ENCODE measurements at places on chromosomes 12 and 14.
A peak's percentile ranks its signal among the peaks of the same experiment; 100 is the strongest.

DNA sequence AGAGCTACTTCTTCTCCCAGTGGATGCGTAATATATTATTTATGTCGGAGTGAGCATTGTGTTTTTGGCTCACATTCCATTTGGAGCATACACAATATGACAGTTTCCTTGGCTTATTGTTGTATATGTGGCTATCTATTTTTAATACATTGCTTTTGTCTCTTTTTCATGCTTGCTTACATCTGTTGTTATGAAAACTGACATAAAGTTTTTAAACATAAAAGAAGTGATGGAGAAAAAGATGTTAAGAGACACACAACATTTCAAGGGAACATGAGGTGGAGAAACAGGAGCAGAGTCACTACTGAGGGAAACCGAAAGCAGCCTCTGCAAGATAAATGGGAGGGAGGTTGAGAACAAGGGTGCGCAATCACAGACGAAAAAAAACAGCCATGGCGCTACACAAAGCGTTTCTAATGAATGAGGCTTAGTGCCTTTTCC lies 228.4 kb upstream of the NPAS3 start:
- no peaks in the 10 kb centered on the region for H3K36me3 ChIP-seq
- no peak overlapping the region for H3K4me3 ChIP-seq
- no peak for DNase-seq
- H3K4me1 ChIP-seq = peaks cover 38% of the 10 kb centered on the region

- H3K27me3 ChIP-seq = peaks cover 6% of the 10 kb centered on the region
- no peak for DNase-seq
- H3K36me3 ChIP-seq = no peaks in the 10 kb centered on the region
- no peak overlapping the region for H3K4me3 ChIP-seq
- no peak overlapping the region for H3K27ac ChIP-seq
Measured at GRCh38 chr12:4177262-4177661, 96.3 kb upstream of the CCND2 start.

- H3K27me3 ChIP-seq = peaks cover 4% of the 10 kb centered on the region
- H3K36me3 ChIP-seq = no peaks in the 10 kb centered on the region
- no peak overlapping the region for H3K27ac ChIP-seq
- no peaks in the 10 kb centered on the region for H3K4me1 ChIP-seq
- no peak for DNase-seq
- no peak overlapping the region for H3K4me3 ChIP-seq
Measured at GRCh38 chr12:16330560-16330959, 16.9 kb upstream of the MGST1 start.

GRCh38 chr12:93468008-93468371 lies 676 bp downstream of the MRPL42 start:
- peaks cover 2% of the 10 kb centered on the region for H3K27me3 ChIP-seq
- peak overlapping the region; percentile 99 for H3K4me3 ChIP-seq
- peaks cover 8% of the 10 kb centered on the region for H3K36me3 ChIP-seq
- peaks cover 29% of the 10 kb centered on the region for H3K4me1 ChIP-seq

DNA sequence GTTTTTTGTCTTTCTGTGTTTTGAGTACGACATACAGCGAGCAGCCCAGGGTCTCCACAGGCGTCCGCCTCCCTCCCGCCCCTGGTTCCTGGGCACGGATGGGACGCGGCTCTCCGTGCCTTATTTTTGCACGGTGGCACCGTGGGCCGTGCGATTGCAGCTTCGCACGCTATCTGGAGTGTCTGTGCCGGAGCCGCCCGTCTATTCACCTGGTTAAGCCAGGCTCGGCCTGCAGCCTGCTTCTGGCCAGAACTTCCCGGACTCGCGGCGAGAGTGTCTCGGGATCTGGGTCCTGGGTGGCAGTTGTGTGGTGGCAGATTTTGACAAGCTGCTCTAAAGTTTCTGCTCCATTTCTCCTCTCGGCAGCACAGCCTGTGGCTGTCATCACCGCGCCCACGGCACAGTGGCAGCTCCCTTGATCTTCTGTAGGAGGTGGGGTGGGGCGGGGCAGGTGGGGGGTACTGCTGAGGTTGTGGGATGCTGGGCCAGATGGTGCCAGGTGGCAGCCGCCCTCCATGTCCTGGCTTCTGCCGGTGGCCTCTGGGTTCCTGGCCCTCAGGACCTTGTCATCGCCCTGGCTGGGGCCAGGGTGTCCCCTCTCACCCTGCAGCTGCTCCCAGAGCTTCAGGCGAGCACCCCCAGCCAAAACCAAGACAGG lies 2.9 kb downstream of the MMP17 start:
- peaks cover 5% of the 10 kb centered on the region for H3K27me3 ChIP-seq
- DNase-seq = peak; percentile 29
- peak overlapping the region; percentile 89 for H3K4me3 ChIP-seq
- peak overlapping the region; percentile 88 for H3K27ac ChIP-seq
- peaks cover 16% of the 10 kb centered on the region for H3K4me1 ChIP-seq
